AG09309 (cell line): ENCODE measurements at places on chromosomes 3 and 15.

DNA sequence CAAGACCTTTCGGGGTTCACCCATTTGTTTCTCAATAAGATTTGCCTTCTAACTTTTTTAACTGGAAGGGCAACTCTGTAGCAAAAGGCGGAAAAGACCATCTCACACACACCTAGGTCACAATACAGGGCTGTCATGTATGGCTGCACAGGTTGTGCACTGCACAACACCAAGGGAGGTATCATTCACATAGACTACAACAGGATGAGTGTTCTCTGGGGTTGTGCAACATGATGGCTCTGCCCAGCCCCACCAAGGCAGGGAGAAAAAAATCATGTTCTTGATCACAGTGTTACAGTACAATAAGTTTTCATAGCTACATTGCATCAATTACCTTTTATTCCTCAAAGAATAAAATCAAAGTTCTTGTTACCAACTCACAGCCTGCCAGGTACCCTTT lies 52.8 kb downstream of the ANXA2 start:
- no peak for DNase-seq

- DNase-seq: no peak
These were observed 12.4 kb downstream of the CACNA2D2 start for GRCh38 chr3:50491023-50491422.

DNA sequence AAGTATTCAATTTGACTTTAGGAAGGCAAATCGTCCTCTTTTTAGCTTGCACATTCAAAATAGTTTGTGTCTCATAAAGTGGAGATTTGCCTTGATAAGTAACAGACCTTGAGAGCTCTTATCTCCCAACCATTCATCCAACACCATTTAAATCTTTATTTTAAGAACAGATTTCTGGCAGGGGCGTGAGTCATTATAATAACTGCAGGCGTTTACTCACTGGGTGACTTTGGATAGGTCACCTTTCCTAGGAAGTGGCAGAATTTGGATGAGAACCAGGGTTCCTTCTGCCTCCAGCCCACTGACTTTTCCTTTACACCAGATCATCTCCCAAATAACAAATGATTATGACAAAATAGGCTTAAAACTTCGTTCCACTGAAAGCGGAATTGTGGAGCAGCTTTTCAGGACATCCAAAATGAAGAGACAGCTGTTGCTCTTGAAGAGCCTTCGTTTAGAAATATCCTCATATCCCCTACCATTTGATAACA lies 5.0 kb downstream of the LMCD1 start:
- no peak for DNase-seq

DNA sequence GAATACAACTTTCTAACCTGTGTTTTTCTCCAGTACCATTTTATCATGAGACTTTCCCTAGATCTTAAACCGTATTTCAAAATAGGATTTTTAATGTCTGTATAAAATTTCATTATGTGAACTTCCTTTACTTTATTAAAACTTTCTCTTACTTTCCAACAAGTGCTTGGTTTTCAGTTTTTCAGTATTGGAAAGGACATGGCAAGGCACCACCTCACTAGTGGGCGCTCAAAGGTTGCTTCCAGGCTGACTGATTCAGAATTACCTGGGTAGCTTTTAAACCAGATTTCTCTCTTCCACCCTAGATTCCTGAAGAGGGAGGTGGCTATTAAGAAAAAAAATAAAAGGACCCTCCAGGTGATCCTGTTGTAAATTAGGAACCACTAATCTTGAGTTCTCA lies 236.6 kb downstream of the SOX2 start:
- DNase-seq: no peak

DNA sequence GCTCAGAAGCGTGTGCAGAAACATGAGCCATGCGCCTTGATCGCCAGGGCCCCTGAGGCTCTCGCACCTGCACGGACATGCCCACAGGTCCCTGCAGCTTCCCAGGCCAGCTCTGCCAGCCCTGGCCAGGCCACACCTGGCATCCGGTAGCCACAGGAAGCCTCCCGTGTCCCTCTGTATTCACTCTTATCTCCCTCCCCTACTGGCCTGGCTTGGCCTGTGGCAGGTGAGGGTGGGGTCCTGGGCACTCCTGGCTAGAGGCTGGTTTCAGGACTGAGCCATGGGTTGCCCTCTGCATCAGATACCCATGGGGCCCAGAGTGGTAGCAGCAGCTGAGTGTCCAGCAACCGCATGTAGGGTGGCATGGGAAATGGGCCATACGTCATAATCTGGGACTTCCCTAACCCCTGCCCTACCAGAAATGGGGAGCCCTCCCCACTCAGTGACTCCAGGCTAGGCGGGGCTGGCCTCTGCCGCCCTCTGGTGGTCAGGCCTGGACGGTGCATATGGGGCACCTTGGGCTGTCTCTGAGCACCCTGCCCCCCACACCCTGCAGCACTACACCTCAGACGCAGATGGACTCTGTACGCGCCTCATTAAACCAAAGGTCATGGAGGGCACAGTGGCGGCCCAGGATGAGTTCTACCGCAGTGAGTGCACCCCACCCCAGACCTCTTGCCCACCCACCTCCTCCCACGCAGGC lies 12.6 kb upstream of the LMAN1L start:
- DNase-seq: no peak

- DNase-seq: no peak
These were observed 573.2 kb downstream of the DIPK2A start for GRCh38 chr3:144544871-144545270.

DNA sequence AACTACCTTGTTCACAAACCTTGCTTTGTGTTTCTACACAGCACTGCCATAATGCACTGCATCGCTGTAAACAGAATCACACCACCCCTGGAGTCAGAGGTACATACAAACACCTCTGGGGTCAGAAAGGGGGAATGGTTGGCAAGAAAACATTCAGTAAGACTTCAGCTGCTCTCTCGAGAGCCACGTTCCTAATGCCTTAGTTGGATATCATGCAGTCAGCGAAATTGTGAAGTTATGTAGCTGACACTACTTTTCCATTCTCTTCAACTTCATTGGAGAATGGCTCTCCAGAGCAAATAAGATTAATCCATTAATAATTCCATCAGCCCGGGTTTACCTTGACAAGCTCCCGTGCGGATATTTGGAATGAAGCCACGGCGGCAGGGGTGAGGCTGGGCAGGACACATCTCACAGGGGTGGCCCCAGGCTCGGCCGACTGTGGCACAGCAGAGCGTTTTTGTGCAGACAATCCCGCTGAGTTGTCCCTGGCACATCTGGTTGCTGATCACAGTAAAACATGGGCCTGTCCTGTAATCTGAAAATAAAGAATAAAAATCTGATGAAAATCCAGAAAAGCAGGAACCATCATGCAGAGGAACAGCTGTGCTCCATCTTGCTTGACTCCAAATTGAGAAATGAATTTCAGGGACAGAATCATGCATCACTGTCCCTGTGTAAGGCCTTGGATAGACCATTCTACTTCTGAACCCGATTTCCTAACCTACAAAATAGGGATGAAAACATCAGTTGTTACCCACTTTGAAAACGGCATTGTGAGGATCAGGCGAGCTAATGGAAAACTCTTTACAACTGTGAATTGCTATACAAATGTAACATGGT lies 108.0 kb downstream of the FBN1 start:
- no peak for DNase-seq

- no peak for DNase-seq
These were observed 110.1 kb upstream of the TBL1XR1 start for GRCh38 chr3:177307391-177307790.

DNA sequence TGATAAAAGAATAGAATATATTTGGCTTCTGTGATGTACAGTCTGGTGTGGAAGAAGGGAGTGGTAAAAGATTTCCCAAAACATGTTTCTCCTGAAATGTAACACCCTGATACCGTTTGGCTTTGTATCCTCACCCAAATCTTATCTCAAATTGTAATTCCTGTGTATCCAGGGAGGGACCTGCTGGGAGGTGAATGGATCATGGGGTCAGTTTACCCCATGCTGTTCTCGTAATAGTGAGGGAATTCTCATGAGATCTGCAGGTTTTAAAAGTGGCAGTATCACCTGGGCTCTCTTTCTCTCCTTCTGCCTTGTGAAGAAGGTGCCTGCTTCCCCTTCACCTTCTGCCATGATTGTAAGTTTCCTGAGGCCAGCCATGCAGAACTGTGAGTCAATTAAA lies 1070.8 kb downstream of the IGSF11 start:
- DNase-seq: no peak

DNA sequence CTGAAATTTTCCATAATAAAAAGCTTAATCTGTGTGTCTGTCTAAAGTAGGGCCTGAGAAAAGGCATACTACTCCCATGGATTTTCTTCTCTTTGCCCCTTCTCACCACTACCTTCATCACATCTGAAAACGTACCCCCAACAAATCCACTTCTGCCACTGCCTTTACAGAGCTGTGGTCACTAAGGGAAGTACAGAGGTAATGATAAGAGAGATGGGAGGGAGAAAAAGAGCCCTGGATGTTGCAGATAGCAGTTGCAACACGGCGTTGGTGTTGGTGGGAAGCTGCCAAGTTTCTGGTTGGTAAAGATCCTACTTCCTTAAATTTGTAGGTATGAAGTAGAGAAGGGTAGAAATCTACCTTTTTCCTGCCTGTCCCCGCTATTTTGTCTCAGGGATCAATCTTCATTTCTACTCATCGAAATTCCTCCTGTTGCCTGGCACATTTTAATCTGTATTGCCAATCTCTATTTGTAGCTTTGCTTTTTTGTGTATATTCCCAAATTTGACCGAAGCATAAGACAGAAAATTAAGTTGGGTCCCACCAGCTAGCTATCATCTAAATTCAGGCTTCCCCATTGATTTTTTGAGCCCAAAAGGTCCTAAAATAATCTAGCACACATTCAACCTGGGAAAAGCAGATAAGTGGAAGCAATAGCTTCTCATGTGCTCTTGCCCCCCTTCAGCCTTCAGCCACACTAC lies 102.9 kb downstream of the TFDP2 start:
- no peak for DNase-seq

DNA sequence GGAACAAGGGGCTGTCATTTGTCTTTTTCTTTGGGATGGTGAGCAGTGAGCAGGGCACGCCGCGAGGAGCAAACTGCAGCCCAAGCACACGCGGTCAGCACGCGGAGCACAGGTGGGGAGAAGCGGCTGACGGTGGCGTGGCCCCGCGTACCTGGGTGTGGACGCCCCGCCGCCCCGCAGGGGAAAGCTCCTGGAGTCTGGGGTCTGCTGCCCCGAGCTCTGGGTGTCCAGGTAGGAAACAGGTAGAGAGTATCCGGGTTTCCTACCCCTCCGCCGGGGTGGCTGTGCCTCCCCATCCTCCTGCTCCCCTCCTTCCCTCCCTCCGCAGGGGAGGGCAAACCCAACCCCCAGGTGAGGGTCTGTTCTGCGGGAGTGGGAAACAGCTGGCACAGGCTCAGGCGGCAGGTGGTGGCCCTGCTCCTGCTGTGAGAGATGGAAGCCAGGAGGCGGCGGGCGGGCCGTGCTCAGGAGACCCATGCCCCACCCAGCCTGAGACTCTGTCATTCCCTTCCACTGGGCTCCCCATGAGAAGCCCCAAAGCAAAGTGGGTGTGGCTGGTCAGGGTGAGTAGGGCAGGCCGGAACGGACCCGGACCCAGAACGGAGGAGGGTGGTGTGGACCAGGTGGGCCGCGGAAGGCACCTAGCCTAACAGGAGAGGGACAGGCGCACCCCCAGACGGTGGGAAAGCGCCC lies 56.9 kb upstream of the CGNL1 start:
- DNase-seq: no peak

DNA sequence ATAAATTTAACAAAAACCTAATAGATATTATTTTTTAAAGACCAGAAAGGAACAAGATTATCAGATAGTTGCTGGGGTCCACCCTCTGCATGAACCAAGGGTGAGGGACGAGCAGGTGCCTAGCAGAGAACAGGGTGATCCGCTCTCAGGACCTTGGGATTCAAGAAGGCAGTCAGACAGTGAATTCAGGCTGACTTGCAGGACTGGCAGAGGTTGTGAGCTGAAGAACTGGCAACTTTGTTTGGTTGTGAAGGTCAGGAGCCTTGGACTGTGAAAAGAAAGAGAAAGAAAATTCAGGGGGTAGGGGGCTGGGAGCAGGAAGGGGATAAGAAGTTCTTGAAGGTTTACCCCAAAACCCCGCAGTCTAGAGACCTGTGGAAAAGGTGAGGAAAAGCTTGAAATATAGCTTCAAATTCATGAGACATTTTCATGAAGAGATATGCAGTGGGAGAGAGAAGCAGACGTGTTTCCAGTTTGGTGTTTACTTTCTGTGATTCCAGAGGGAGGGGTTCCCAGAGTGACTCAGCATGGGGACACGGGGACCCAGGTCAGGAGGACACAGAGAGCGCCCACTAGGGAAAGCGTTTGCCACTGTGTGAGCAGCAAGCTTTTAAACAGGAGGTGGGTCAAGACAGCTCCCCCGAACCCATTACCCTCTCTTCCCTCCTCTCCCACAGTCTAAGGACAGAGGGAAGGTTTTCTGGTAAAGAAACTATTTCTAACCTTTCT lies 217.2 kb upstream of the UMPS start:
- no peak for DNase-seq

- no peak for DNase-seq
These were observed 725 bp downstream of the SRP14 start for GRCh38 chr15:40038275-40038637.

DNA sequence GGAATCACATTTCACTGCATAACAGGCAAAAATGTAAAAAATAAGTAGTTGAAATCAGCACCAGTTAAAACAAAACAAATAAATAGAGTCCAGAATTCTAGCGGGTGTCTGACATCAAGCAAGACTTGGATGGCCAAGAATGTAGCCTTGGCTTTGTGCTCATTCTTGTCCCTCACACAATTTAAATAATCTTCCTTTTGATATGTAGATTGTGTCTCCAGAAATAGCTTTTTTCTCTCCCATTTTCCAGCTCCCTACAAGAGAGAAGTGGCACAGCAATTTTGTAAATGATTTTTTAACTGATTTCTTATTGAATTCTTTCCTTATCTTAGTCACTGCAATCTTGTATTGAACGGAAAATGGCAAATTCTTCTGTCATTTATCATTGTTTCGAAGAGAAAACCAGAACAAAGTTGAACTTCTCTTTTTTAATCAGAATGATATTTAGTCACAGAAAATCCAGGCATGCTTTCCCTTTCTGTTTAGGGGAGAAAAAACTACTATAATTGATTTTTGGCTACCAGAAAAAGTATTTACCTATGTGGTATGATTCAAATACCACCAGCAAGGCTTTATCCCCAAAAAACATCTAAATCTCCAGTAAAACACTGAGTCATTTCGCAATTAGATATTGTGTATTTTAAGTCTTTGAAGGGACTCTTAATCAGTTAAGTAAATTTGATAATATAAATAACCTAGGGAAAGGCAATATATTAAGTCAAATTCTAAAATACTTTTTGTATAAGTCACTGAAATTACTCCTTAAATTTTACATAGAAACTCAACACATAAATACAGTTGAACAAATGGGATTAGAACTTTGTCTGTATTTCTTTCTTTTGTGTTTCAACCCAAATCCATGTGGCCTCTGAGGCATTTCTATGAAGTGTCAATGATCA lies 481.7 kb downstream of the GBE1 start:
- DNase-seq: no peak
